ENCODE measurements at places on chromosomes 2 and 18. TPM values are rescaled to one million over a fixed set of nuclear protein-coding genes. Genes with fewer than 3 reads are reported as not detected.

The RPRM gene
- total RNA-seq: not detected

The UGT1A6 gene
- total RNA-seq: 5.5 TPM

The IL1R1 gene
- total RNA-seq: 22.9 TPM

The GRHL1 gene
- total RNA-seq: 32.5 TPM

The SLC40A1 gene
- total RNA-seq: 5.0 TPM

The BCL2 gene
- total RNA-seq: 1.8 TPM

The TNS1 gene
- 0.50 TPM for total RNA-seq

The DUSP19 gene
- 1.1 TPM for total RNA-seq

The KCNG2 gene
- total RNA-seq: not detected

The KCNE4 gene
- total RNA-seq: 0.14 TPM

The CCDC74B gene
- 0.34 TPM for total RNA-seq

The DSG4 gene
- total RNA-seq: not detected

The ASIC4 gene
- not detected for total RNA-seq

The OTOS gene
- not detected for total RNA-seq

The TCF23 gene
- total RNA-seq: not detected

The STEAP3 gene
- total RNA-seq: 68.3 TPM

The CRYBA2 gene
- total RNA-seq: not detected

The HTR2B gene
- total RNA-seq: not detected

The TRIP12 gene
- total RNA-seq: 419 TPM

The MAP3K19 gene
- total RNA-seq: not detected

The MC5R gene
- total RNA-seq: not detected

The IL36B gene
- under 0.01 TPM for total RNA-seq

The HOXD3 gene
- total RNA-seq: not detected

All from nasal cavity respiratory epithelium epithelial cell of viscerocranial mucosa (primary cell).